ENCODE measurements at places on chromosomes 7 and 10. TPM values are rescaled to one million over a fixed set of nuclear protein-coding genes. Genes with fewer than 3 reads are reported as not detected.

DNA sequence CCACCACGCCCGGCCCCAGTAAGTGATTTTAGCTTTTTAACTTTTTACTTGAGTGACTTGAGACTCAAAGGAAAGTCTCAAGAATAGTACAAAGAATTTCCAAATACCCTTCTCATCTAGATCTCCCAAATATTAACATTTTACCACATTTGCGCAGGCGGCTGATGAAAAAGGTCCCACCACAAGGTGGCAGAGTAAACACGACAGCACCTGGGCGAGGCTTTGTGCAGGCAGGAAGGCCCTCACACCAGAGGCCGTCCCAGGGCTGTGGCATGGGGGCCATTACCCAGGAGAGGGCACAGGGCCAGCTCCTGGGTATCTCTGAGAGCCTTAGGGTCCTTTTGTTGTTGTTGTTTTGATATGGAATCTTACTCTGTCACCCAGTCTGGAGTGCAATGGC lies 50.0 kb upstream of the WIPI2 start:
- peaks cover 48% of the 10 kb centered on the region for H3K27me3 ChIP-seq
- H3K4me1 ChIP-seq, result no peaks in the 10 kb centered on the region
- DNase-seq, result peak; percentile 58

- DNase-seq, result no peak
- H3K4me3 ChIP-seq, result no peak overlapping the region
- H3K4me1 ChIP-seq, result peaks cover 16% of the 10 kb centered on the region
- H3K36me3 ChIP-seq, result no peaks in the 10 kb centered on the region
Observed at GRCh38 chr10:8405596-8405995, 351.1 kb downstream of the GATA3 start.

DNA sequence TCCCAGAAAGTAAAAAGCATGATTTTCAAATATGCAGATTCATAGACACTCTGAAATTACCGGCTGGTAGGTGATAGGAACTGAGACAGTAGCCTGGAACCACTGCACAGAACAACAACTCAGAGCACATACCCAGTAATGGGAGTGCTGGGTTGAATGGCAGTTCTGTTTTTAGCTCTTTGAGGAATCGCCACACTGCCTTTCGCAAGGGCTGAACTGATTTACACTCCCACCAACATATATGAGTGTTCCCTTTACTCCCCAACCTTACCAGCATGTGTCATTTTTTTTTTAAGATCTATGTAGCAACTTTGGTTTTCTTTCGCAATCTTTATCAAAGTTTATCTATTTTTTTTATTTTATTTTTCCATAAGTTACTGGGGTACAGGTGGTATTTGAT lies 358.8 kb downstream of the CALN1 start:
- H3K4me3 ChIP-seq, result no peak overlapping the region
- H3K4me1 ChIP-seq, result no peaks in the 10 kb centered on the region
- H3K36me3 ChIP-seq, result no peaks in the 10 kb centered on the region
- no peak for DNase-seq
- H3K27ac ChIP-seq, result no peak overlapping the region
- no peaks in the 10 kb centered on the region for H3K27me3 ChIP-seq

GRCh38 chr10:78895469-78895868 lies 173.3 kb upstream of the ZMIZ1 start:
- DNase-seq, result no peak
- H3K4me3 ChIP-seq, result no peak overlapping the region
- peaks cover 44% of the 10 kb centered on the region for H3K27me3 ChIP-seq
- no peak overlapping the region for H3K27ac ChIP-seq
- H3K36me3 ChIP-seq, result no peaks in the 10 kb centered on the region

DNA sequence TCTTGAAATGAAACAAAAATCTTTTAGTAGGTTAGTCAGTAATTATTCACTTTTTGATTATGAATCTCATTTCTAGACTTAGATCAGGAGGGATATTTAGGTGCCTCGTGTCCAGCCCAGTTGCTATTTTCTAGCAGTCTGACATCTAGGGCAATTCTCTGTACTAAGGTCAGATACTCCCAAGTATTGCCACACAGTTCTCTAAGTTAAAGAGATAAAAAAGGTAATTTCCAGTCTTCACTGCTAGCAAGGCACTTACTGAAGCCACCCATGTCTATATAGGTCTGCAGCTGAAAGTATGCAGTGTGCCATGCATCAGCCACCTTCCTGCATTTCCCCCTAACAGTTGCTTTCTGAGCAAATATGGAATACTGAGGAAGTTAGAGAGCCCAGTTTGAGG lies 83.4 kb downstream of the PON1 start:
- no peaks in the 10 kb centered on the region for H3K4me1 ChIP-seq
- H3K4me3 ChIP-seq, result no peak overlapping the region
- H3K27ac ChIP-seq, result no peak overlapping the region
- no peaks in the 10 kb centered on the region for H3K27me3 ChIP-seq
- no peak for DNase-seq

- no peak overlapping the region for H3K27ac ChIP-seq
- H3K27me3 ChIP-seq, result peaks cover 80% of the 10 kb centered on the region
- H3K4me1 ChIP-seq, result no peaks in the 10 kb centered on the region
- no peaks in the 10 kb centered on the region for H3K36me3 ChIP-seq
- no peak for DNase-seq
Observed at GRCh38 chr7:54544527-54545240, 2.5 kb downstream of the VSTM2A start.

DNA sequence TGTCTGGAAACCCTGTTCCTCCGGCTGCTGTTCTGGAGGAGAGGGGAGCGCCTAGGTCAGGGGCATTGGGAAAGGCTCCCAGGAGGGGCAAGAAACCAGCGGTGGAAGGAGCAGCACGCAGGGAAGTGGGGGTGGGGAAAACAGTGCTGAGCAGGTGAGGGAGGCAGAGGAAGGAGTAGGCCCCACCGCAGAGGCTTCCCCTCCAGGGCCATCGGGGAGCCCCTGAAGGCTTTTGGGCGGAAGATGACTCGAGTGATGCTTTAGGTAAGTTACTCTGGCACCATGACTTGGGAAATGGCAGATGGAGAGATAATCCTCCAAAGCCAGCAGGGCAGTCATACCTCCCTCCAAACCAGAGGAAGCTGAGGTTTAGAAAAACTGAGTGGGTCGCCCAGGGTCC lies 106.5 kb upstream of the ANLN start:
- no peak overlapping the region for H3K4me3 ChIP-seq
- peaks cover 71% of the 10 kb centered on the region for H3K36me3 ChIP-seq
- peaks cover 87% of the 10 kb centered on the region for H3K4me1 ChIP-seq
- no peak overlapping the region for H3K27ac ChIP-seq
- no peaks in the 10 kb centered on the region for H3K27me3 ChIP-seq
- DNase-seq, result no peak

The GIMAP8 gene
- not detected for total RNA-seq

The ITGA8 gene
- total RNA-seq, result not detected

The COL17A1 gene
- total RNA-seq, result 0.73 TPM

The ZNF117 gene
- total RNA-seq, result 2.5 TPM

The CCL24 gene
- total RNA-seq, result 0.68 TPM

The GRID1 gene
- 0.10 TPM for total RNA-seq

Data from Calu3 (cell line).